Stimulated activated CD4-positive, alpha-beta T cell treated with anti-CD3 and anti-CD28 coated beads, Interleukin-2, amount 100 ng/mL, for 48 hours (primary cell): ENCODE measurements at places on chromosomes 2 and 18.

GRCh38 chr2:164903951-164904350 lies 51.4 kb downstream of the SLC38A11 start:
- no peak for DNase-seq

GRCh38 chr18:50862401-50862800 lies 16.5 kb upstream of the ME2 start:
- no peak for DNase-seq

- no peak for DNase-seq
Observed at GRCh38 chr18:56391931-56392590, 246.3 kb downstream of the TXNL1 start.

DNA sequence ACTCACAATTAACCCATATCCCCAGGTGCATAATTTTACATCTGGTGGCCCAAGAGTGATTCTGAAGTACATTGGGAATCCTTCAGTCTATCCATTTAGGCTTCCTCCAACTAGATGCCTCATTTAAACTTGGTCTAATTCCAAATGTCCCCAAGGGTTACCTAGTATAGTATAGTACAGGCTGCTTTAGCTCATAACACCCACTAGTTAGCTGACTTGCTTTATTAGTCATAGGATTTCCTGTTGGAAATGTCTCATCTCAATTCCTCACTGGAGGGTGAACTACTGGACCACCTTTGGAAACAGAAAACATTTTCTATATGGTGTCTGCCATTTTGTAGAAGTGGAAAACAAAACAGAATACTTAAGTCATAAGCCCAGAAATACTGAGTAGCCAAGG lies 202.5 kb upstream of the SESTD1 start:
- no peak for DNase-seq

- DNase-seq: no peak
Observed at GRCh38 chr2:174223388-174223787, 24.9 kb downstream of the OLA1 start.

GRCh38 chr2:203796248-203797010 lies 71.1 kb upstream of the CTLA4 start:
- no peak for DNase-seq

- DNase-seq: no peak
Observed at GRCh38 chr2:197308585-197308984, 2.0 kb downstream of the ANKRD44 start.

- DNase-seq: no peak
Observed at GRCh38 chr18:58505181-58505580, 123.7 kb downstream of the ALPK2 start.

GRCh38 chr18:73924307-73924706 lies 223.3 kb downstream of the FBXO15 start:
- no peak for DNase-seq

DNA sequence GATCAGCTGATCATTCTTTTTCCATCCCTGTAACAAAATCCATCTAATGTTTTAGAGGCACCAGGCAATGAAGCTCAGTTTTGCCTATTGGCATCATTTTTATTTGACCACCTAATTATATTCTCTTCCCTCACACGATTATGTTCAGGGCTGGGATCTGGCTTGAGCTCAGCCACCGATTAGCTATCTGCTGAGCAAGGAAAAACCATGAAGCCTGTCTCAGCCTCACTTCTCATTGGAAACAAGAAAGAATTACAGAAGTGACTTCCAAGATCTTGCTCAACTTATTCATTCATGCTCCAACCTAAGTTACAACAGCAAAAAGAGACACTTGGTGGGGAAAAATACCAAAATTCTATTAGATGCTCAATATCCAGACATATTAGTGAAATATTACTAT lies 139.0 kb upstream of the SH3BP4 start:
- DNase-seq: no peak

DNA sequence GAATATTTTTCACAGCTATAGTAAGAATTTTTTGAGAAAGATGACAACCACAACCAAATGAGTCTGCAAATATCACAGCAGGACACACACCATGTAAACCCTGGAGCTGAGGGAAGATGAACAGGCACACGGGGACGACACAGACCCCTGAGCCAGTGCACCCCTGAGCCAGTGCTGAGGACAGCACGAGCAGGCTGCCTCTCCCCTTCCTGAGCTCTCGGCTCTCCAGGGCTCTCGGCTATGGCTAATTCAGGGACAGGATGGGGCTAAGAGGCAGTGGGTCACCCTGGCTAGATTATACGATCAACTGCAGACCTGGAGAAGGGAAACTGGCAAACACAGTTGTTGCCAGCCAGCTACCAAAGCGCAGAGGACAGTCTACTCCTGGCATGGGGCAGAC lies 41.4 kb downstream of the TGFBRAP1 start:
- no peak for DNase-seq

- DNase-seq: no peak
Observed at GRCh38 chr2:241273210-241274020, 42.1 kb downstream of the HDLBP start.
